ENCODE measurements at places on chromosomes 3 and 15. TPM values are rescaled to one million over a fixed set of nuclear protein-coding genes. Genes with fewer than 3 reads are reported as not detected.

GRCh38 chr3:131733086-131733841, 230.5 kb upstream of the MRPL3 start:
- no peaks in the 10 kb centered on the region for H3K36me3 ChIP-seq
- H3K4me1 ChIP-seq, result peaks cover 1% of the 10 kb centered on the region
- H3K4me3 ChIP-seq, result no peak overlapping the region
- no peak overlapping the region for H3K27ac ChIP-seq

GRCh38 chr3:14991151-14991742, 43.9 kb downstream of the NR2C2 start:
- no peaks in the 10 kb centered on the region for H3K27me3 ChIP-seq
- H3K4me1 ChIP-seq, result peaks cover 27% of the 10 kb centered on the region
- no peak overlapping the region for H3K4me3 ChIP-seq
- H3K27ac ChIP-seq, result no peak overlapping the region

DNA sequence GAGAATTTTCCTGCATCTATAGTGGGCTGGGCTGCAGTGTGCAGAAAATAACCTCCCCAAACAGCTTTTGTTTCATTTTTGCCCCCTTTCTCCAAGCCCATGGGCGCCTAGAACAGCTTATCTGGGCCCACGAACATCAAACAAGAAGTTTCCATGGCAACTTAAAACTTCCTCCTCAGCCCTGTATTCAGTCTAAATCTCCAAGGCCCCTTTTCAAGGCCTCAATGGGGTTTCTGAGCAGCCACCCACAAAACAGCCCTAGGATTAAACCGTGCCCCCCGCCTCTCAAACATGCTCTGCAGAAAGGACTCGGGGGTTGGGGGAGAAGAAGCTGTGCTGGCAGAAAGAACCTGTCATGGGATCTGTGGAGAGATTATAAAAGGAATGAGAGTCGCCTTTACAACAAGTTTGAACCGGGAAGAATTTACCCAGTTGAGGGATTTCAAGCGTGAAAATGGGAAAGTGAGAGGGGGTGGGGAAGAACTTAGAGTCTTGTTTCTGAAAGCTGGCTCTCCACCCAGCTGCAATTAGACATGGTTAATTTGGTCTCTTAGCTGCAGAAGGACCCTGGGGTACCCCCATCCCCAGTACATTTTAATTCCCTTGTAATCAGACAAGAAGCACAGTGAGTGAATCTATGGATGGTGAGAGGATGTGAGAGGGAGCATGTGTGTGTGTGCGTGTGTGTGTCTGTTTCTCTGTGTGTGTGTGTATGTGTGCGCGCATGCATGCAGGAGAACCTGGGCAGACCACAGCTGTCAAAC, 4.3 kb upstream of the FAM107A start:
- no peak for DNase-seq
- peaks cover 11% of the 10 kb centered on the region for H3K4me1 ChIP-seq
- peaks cover 35% of the 10 kb centered on the region for H3K27me3 ChIP-seq

- DNase-seq, result no peak
- H3K27me3 ChIP-seq, result peaks cover 65% of the 10 kb centered on the region
- H3K4me3 ChIP-seq, result no peak overlapping the region
- H3K27ac ChIP-seq, result no peak overlapping the region
- H3K36me3 ChIP-seq, result no peaks in the 10 kb centered on the region
- peaks cover 9% of the 10 kb centered on the region for H3K4me1 ChIP-seq
Measured at GRCh38 chr3:124587053-124587408, 143.2 kb upstream of the UMPS start.

DNA sequence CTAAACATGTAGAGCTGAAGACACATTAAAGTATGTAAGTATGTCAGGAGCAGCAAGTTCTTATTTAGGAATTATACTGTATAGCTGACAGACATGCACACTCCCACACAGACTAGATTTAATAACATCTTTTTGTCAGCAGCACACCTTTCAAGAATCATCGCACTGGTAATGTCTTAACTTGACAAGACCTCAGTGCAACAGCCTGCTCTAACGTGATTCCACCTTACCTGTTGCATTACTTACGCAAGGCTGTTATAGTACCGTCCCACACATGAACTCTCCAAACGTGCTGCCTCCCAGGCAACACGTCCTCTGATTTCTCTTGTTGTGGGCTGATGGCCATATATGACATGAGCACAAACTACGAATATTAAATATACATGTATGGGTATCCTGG, 11.9 kb downstream of the CHRM5 start:
- H3K4me3 ChIP-seq, result no peak overlapping the region
- H3K27me3 ChIP-seq, result no peaks in the 10 kb centered on the region
- no peaks in the 10 kb centered on the region for H3K36me3 ChIP-seq
- no peak overlapping the region for H3K27ac ChIP-seq
- DNase-seq, result no peak
- peaks cover 10% of the 10 kb centered on the region for H3K4me1 ChIP-seq

- peaks cover 2% of the 10 kb centered on the region for H3K27me3 ChIP-seq
- DNase-seq, result no peak
- H3K4me3 ChIP-seq, result no peak overlapping the region
- H3K36me3 ChIP-seq, result no peaks in the 10 kb centered on the region
- peaks cover 2% of the 10 kb centered on the region for H3K4me1 ChIP-seq
Measured at GRCh38 chr15:40339621-40339945, 1.2 kb downstream of the CCDC9B start.

- peaks cover 25% of the 10 kb centered on the region for H3K36me3 ChIP-seq
- no peak for DNase-seq
- H3K27ac ChIP-seq, result peak overlapping the region; percentile 4
- H3K4me3 ChIP-seq, result no peak overlapping the region
- H3K4me1 ChIP-seq, result peaks cover 12% of the 10 kb centered on the region
- H3K27me3 ChIP-seq, result no peaks in the 10 kb centered on the region
Measured at GRCh38 chr15:65550681-65551098, 20.4 kb downstream of the HACD3 start.

GRCh38 chr3:42849017-42849416, 26.7 kb downstream of the CYP8B1 start:
- H3K27ac ChIP-seq, result no peak overlapping the region
- peaks cover 18% of the 10 kb centered on the region for H3K4me1 ChIP-seq
- no peak overlapping the region for H3K4me3 ChIP-seq
- peaks cover 2% of the 10 kb centered on the region for H3K36me3 ChIP-seq
- H3K27me3 ChIP-seq, result no peaks in the 10 kb centered on the region

DNA sequence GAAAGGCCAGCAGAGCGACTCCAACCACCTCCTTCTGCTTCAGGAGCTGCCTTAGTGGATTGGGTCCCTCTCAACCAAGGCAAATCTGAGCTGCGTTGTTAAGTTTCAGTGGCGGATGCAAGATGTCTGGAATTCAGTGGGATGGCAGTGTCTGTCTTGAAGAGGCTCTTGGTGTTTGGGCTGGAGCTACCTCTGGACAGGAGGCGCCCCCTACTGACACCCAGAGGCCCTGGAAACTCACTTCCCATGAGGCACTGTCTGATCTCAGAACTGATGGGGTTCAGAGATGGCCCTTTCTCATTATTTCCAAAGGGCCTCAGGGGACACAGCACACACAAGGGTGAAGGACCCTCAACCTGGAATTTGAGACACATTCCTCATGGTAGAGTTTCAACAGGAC, 6.0 kb upstream of the SLC28A1 start:
- H3K27ac ChIP-seq, result no peak overlapping the region
- peaks cover 7% of the 10 kb centered on the region for H3K27me3 ChIP-seq
- H3K4me1 ChIP-seq, result peaks cover 4% of the 10 kb centered on the region
- no peak overlapping the region for H3K4me3 ChIP-seq
- DNase-seq, result peak; percentile 78
- H3K36me3 ChIP-seq, result no peaks in the 10 kb centered on the region

GRCh38 chr3:86963611-86964010, 27.3 kb downstream of the VGLL3 start:
- no peaks in the 10 kb centered on the region for H3K4me1 ChIP-seq
- H3K36me3 ChIP-seq, result no peaks in the 10 kb centered on the region
- no peak overlapping the region for H3K4me3 ChIP-seq
- no peak overlapping the region for H3K27ac ChIP-seq
- DNase-seq, result no peak
- H3K27me3 ChIP-seq, result no peaks in the 10 kb centered on the region

GRCh38 chr3:98966862-98967546, 65.5 kb upstream of the DCBLD2 start:
- no peak for DNase-seq
- no peaks in the 10 kb centered on the region for H3K27me3 ChIP-seq
- no peaks in the 10 kb centered on the region for H3K36me3 ChIP-seq
- no peak overlapping the region for H3K4me3 ChIP-seq
- no peaks in the 10 kb centered on the region for H3K4me1 ChIP-seq
- no peak overlapping the region for H3K27ac ChIP-seq

GRCh38 chr15:73994413-73994883, at the start of gene PML:
Gene PML (plus strand): TSS chr15:73994716. CDS start chr15:73994813, 97 bp downstream.
- peaks cover 37% of the 10 kb centered on the region for H3K36me3 ChIP-seq
- no peaks in the 10 kb centered on the region for H3K27me3 ChIP-seq
- H3K27ac ChIP-seq, result peak within 1 kb of the TSS; percentile 86
- peak within 1 kb of the TSS; percentile 83 for H3K4me3 ChIP-seq

DNA sequence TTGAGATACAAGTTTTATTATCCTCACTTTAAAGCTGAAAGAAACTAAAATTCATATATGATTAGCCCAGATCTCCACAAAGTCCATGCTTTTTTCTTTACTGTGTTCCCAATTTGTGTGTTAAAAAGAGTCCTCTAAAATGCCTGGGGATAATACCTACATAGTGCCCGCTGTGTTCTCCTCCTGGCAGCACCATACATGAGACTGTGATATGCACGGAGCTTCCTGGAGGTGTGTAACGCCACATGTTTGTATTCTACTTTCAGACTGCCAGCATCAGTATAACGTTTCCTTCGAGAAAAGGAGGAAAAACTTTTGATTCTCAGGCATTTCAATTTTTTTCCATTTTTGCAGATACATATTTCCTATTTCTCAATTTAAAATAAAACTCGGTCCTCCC, 273.3 kb upstream of the TGFBR2 start:
- peaks cover 7% of the 10 kb centered on the region for H3K4me1 ChIP-seq
- H3K36me3 ChIP-seq, result peaks cover 3% of the 10 kb centered on the region
- no peak for DNase-seq

The FMN1 gene
- total RNA-seq, result not detected

The TGM5 gene
- total RNA-seq, result 0.91 TPM

The MOBP gene
- total RNA-seq, result not detected

The CPLX3 gene
- total RNA-seq, result not detected

The QRICH1 gene
- total RNA-seq, result 149 TPM

The CACNA2D2 gene
- 1.1 TPM for total RNA-seq

The LARP6 gene
- not detected for total RNA-seq

Measured in activated CD8-positive, alpha-beta memory T cell treated with anti-CD3 and anti-CD28 coated beads, Interleukin-2, amount 10 ng/mL, durations not matched to agents 7 days and 5 days (primary cell).